ENCODE measurements at places on chromosomes 4 and X.

GRCh38 chr4:106358899-106359298 is 9.7 kb downstream of the GIMD1 start:
- no peaks in the 10 kb centered on the region for H3K4me1 ChIP-seq
- H3K27ac ChIP-seq: no peak overlapping the region
- H3K4me3 ChIP-seq: no peak overlapping the region
- DNase-seq: no peak
- peaks cover 8% of the 10 kb centered on the region for H3K27me3 ChIP-seq
- no peaks in the 10 kb centered on the region for H3K36me3 ChIP-seq

DNA sequence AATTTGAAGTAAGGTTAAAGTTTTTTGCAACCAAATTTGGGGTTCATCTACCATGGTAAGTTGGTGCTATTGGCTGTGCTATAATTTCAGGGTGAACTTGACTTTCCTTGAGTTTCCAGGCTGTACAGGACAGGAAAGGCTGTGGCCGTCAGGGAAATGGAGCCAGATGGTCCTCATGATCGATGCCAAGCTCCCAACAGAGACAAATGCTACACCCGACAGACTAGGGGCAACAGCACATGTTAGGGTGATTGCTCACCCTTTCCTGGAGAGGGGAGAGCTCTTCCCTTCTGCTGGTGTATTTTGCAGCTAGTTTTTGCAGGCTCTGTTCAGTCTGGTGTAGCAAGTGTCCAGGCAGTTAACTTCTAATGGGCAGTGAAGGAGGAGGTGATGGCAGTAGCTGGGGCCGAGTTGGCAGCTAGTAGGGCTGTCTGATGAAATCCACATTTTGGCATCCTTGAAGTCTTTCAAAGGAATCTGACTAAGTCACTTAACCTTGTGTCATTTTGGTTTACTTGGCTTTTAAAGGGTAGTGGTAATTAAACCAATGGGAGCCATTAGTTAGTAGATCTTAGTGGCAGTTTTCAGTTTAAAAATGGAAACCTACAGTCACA is 47.8 kb downstream of the GAB1 start:
- no peak overlapping the region for H3K4me3 ChIP-seq
- peaks cover 9% of the 10 kb centered on the region for H3K27me3 ChIP-seq
- no peaks in the 10 kb centered on the region for H3K4me1 ChIP-seq
- H3K27ac ChIP-seq: no peak overlapping the region

GRCh38 chrX:55841962-55842752 is 124.6 kb downstream of the RRAGB start:
- no peak overlapping the region for H3K4me3 ChIP-seq
- no peaks in the 10 kb centered on the region for H3K27me3 ChIP-seq
- no peaks in the 10 kb centered on the region for H3K4me1 ChIP-seq
- no peaks in the 10 kb centered on the region for H3K36me3 ChIP-seq
- H3K27ac ChIP-seq: no peak overlapping the region

DNA sequence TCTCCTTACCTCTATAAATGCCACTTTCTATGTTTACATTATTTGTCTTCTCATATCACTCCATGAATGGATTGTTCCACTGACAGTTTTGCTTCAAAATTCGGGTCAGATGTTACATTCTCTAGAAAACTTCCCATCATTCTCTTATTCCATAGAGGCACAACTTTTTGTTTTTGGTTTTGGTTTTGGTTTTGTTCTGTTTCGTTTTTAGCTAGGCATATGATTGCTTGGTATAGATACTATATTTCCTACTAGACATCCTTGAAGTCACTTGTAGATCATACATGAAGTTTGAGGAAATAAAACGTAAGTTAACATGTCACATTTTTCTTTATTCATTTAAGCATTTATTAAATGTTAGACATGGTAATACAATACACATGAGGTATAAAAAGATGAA is 961.0 kb downstream of the PCDH18 start:
- no peaks in the 10 kb centered on the region for H3K27me3 ChIP-seq
- no peak for DNase-seq
- H3K27ac ChIP-seq: no peak overlapping the region
- H3K4me1 ChIP-seq: peaks cover 5% of the 10 kb centered on the region

- no peak overlapping the region for H3K4me3 ChIP-seq
- H3K27ac ChIP-seq: no peak overlapping the region
- H3K4me1 ChIP-seq: no peaks in the 10 kb centered on the region
- no peaks in the 10 kb centered on the region for H3K36me3 ChIP-seq
Observed at GRCh38 chr4:2432991-2433530, 14.3 kb downstream of the CFAP99 start.

DNA sequence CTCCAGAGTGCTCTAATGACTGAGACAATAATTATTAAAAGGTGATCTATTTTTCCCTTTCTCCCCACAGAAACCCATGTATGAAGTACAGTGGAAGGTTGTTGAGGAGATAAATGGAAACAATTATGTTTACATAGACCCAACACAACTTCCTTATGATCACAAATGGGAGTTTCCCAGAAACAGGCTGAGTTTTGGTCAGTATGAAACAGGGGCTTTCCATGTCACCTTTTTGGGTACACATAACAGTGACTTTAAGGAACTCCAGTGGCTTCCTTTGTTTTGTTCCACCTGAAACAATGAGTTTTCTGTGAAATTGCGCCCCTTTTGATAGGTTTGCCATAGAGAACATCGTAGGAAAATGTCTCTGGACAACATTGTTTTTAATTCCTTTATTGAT is 69.6 kb downstream of the KIT start:
- H3K4me3 ChIP-seq: no peak overlapping the region
- no peak overlapping the region for H3K27ac ChIP-seq
- H3K36me3 ChIP-seq: no peaks in the 10 kb centered on the region
- DNase-seq: no peak
- no peaks in the 10 kb centered on the region for H3K27me3 ChIP-seq

All from activated CD8-positive, alpha-beta memory T cell treated with anti-CD3 and anti-CD28 coated beads, Interleukin-2, amount 10 ng/mL, durations not matched to agents 7 days and 5 days (primary cell).